MV-4-11 (cell line): ENCODE measurements at places on chromosomes 5 and 9.
A peak's percentile ranks its signal among the peaks of the same experiment; 100 is the strongest.

DNA sequence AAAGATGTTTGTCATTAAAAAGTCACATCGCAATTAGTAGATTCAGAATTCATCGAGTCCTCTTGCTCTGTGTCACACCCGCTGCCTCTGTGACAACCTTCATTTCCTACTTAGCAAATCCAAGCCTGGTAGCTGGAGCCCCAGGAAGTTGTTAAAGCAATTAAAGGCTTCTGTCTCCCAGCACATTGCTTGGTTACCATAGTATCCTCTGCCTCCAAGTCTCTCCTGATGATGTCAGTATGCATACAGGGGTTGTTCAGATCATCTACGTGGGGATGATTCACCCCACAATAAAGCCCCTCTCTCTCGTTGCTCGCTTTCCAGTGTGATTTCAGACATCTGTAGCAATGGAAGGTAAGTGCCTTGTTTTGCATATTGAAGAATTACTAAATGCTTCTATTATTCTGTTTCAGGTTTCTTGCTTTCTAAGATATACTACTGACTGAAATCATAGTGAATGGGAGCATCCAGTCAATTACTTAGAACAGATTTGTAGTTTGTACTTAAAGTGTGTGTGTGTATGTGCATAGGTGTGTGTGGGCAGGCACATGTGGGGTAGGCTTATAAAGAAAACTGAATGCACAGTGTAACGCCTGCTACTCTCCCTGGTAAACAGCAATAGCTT is 52.9 kb downstream of the PAM start:
- no peak for DNase-seq

DNA sequence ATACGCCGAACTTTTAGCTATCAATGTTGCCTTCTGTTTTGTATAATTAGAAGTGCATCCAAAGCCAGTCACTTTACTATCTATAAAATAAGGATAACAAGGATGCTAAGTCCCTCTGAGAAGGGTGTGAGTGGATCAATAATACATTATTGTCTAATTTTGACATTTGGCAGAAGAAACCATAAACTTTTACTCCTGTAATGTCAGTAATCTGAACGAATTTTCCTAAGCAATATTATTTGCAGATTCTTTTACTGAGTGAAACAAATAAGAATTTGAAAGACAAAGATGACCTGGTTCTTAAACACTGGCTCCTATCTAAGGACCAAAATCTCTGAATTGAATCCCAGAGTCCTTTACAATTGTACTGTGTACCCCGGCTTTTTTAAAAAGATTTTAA is 126.6 kb upstream of the TMEM161B start:
- DNase-seq = no peak

DNA sequence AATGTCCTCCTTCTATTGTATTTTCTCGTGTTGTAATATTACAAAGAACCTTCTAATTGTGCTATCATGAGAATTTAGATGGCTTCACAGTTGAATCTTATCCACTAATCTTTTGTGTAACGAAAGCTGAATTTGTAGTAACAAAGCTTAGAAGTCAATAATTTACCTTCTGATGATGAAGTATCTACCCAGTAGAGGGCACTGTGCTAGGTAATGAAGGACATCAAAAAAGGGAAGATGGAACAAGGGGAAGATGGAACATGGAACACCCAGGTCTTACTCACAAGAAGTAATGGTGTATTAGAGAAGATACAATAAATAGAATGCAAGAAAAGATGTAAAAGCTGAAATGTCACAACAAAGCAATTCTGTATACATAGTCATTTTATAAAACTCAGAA is 131.0 kb upstream of the CCNG1 start:
- DNase-seq = peak; percentile 46

- DNase-seq = no peak
Measured at GRCh38 chr9:72601615-72602014, 80.2 kb downstream of the TMC1 start.

- peak; percentile 34 for DNase-seq
Measured at GRCh38 chr5:159975462-159976019, 33.4 kb upstream of the TTC1 start.

DNA sequence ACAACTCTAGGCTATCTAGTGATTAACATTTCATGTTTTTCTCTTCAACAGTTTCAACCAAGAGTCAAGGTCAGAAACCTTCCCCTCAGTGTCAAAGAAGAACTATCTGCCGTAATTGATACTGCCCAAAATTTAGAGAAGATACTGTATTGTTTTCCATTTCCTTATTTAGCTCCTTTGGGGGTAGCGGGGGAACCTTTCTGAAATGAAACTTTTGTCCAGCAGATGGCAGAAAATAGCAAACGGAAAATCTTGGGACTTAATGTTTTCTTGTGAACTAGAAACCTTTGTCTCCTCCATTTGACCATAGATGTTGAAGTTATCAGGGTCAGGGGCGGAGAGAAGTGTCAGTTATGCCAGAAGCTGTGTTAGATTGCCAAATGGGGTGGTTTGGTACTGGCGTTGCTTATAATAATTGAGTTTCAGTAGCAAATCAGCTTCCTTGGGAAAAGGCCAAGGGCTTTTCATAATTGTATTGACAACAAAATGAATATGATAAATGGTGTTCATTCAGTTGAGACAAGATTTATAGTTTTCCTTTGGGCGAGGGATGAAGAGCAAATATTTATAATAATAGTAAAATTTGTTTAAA is 101.7 kb upstream of the TLX3 start:
- peak; percentile 68 for DNase-seq

DNA sequence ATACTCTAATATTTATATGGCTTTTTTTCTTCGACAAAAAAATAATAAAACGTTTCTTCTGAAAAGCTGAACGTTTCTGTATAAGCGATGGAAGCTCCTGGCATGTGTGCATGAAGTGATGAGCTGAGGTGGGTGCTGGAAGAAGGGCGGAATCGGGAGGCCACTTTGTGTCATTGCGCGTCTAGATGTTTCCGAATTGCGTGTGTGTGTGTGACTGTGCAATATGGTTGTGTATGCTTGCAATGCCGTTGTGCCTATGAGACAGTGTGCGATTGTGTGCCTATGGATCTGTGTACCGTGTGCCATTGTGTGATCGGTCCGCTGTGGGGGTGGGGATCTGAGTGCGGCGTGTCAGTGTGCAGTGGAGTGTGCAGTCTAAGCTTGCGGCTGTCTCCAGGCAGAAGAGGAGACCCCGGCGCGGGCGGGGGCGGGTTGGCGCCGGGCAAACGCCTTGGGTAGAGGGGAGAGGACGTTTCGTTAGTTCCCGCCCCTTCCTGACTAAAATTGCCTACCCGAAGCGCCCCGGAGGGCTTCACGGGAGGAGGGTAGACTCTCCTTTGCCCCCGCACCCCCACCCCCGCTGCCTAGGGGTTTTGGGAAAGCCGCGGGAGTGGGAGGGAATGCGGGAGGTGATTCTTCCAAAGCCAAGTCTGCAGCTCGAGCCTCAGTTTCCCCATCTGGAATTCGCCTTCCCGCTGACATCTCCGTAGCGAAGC is 24.2 kb downstream of the PCDHGC5 start:
- no peak for DNase-seq

- DNase-seq = no peak
Measured at GRCh38 chr9:91120200-91120599, 241.5 kb downstream of the AUH start.

DNA sequence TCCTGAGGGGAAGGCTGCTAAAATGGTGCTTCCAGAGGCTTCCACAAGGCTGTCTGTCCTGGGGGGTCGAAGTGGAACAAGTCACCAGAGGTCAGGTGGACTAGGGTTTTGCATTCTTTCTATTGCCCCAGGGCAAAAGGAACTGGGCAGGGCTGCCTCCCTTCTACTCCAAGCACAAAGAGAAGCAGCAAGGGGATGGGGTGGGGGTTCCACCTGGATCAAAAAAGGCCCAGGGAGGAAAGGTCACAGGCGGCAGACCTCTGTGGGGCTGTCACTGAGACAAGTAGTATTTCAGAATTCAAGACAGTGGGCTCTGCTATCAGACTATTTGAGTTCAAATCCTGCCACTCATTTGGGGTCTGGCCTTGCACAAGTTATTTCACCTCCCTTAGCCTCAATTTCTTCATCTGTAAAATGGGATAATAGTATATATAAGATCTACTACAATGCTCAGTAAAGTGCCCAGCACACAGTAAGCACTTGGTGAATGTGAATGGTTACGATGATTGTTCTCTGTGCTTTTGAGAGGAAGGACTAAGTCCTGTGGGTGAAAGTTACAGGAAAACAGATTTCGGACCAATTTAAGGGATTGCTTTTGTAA is 1.9 kb upstream of the ARSI start:
- DNase-seq = no peak

DNA sequence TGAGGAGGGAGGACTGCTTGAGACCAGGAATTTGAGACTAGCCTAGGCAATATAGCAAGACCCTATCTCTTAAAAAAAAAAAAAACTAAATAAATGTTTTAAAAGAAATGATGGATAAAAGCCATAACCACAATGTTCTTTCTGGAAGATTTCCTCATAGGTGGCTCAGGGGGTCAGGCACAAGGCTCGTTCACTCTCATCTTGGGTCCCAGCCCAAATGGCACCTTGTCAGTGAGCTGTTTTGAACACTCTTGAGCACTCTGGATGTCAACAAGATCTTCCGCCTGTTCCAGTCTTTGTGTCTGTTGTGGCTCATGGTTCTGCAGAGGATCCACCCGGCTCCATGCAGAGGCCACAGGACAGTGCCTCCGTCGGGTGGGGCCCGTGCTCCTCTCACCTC is 35.7 kb upstream of the LMX1B start:
- no peak for DNase-seq

DNA sequence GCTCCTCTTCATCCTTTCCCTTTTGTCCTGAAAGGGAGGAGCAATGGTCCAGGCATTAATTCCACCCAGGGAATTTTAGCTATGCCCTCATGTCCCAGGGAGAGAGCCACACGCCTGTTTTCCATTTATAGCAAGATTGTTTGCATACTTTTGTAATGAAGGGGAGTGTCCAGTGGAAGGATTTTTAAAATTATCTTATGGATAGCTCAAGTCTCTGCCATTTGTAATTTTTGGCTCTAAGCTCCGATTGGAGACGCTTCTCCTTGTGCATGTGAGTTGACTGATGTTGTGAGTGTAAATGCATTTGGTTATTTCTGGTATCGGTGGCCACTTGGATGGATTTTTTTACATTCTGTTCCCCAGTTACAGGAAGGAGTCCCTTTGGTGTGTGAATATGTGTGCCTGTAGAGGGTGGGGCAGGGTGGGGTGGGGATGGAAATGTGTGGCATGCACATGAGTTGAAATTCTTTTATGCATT is 7.2 kb upstream of the RPL26L1 start:
- no peak for DNase-seq

DNA sequence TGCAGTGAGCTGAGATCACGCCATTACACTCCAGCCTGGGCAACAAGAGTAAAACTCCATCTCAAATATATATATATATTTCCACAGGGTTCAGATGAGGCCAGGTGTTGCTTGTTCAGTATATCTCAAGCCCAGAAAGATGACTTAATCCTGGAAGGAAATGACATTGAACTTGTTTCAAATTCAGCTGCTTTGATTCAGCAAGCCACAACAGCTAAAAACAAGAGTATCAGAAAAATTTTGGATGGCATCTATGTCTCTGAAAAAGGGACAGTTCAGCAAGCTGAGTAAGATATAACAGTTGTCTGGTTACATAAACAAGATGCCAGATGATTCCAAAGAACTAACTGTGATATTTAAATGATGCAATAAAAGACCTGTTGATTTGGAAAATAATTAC is 352.0 kb downstream of the KCTD16 start:
- no peak for DNase-seq

DNA sequence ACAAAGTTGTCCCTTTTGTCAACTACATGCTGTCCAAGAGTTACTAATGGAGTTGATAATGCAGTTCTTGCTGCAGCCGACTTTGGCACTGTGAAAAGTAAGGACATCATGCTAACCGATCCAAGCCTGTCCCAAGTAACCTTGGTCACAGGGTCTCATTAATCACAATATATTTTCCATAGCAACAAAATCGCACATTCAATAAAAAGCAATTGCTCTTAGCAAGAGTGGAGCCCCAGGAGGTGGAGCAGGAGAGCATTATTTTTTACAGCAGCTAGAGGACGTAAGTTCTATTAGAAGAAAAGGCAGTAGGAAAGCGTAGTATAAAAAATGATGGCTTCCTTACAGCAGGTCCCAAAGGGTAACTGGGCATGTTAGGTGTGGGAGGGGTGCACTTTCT is 570.3 kb downstream of the EBF1 start:
- no peak for DNase-seq

DNA sequence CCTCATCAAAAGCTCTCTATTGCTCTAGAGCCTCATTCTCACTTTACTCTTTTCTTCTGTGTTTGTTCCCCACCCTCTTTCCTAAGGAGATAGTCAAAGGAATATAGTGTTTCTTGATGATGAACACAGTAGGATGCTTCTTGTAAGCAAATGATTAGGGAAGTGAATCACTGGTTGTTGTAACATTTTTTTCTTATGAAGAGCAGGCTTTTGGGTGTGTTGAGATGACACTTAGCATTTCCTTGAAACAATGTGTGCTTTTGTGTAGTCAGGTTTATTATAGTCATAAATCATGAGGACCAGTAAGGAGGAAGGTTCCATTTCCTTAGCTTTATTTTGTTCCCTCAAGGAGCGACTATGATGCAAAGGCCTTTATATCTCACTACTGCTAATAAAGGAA is 1991.3 kb upstream of the C9orf72 start:
- DNase-seq = no peak
